ENCODE measurements at places on chromosomes 13 and 19.
A peak's percentile ranks its signal among the peaks of the same experiment; 100 is the strongest.

DNA sequence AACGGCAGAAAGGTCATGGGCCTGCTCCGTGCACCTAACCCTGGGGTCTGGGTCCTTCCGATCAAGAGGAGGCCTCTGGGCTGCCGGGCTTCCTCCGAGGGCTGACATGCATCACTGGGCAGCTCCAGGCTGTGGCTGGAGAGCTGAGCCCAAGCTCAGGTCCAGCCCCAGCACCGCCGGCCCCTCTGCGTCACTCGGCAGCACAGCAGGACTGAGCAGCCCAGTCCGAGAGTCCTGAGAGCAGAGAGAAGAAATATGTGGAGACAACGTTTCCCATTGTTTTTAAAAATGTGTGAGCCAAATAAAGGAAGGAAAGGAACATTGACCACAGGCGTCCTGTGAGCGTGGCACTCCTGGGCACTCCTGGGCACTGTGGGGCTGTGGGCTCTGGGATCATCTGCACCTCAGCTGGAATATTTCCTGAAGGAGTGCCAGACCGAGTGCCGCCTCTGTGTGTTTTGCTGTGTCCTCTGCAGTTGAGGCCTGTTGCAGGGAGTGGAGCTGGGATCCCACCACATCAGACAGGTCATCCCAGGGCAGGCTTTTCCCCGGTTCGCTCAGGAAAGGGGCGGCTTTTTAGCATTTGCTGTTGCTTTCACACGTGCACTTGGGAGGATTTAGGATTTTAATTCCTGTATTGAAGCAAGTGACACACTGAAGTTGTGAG, 37.8 kb upstream of the TFDP1 start:
- no peak for DNase-seq

DNA sequence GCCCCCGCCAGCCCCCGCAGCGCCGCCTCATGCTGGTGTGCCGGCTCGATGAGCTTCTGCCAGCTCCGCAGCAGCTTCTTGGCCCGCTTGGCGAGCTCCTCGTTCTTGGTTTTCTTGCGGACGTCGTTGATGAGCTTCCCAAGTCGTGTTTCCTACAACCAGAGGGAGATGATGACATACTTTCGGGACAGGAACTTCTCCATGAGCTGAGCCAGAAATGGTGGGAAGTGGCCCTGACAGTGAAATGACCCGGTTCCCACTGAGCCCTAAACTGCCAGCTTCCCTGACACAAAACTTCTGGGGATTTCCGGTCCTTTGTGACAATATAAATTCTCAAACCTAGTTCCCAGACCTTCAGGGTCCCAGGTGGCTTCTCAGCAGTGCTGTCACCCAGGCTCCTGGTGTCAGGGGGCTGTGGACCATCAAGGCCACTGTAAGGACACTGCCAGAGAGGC, 5.3 kb upstream of the SLC35E1 start:
- DNase-seq: no peak

DNA sequence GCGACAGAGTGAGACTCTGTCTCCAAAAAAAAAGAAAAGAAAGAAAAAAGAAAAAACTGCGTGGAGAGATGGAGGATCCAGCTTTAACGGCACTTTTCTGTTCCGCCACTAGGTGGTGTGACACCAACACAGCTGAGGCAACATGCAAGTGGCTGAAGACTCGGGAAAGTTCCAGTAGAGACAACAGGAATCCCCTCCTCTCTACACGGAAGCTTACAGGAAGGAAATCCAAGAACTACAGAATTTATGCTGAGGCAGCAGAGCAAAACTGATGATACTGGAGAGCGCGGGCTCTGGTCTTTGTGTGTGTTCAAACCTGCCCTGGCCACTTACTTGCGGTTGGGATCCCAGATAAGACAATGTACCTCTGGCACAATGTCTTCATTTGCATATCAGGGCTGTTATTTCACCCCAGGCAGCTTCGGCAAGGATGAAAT, 9.9 kb downstream of the RANBP3 start:
- DNase-seq: peak; percentile 62

GRCh38 chr19:41998246-41999020, 4.4 kb upstream of the ATP1A3 start:
- peak; percentile 79 for DNase-seq

DNA sequence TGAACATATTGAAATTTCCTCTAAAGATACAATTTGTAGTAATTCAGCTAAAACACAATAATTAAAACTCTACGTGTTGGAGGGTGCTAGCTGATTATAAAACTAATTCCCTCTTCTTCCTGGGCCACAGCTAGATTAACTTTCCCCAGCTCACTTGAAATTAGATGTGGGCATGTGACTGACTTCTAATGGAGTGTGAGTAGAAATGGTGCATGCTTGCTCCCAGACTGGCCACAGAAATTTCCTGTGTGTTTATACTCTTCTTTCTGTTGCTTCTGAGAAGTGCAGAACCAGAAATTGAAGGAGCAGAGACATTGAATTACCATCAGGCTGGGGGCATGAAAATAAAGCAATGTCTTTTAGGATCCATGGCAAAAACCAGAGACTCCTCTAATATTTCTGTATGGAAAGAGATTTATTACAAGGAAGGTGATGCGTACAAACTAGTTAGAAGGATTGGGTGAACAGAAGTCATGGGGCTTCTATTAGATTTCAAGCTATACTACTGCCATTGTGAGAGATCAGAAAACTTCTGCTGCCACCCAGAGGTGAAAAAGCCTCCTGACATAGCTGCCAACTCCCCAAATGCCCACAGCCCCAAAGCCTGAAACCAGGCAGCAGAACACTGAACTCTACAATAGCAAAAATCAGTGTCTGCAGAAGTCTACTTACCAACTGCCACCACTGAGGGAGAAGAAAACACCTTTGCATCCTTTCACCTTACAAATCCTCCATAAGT, 379.2 kb upstream of the MIR17HG start:
- DNase-seq: no peak

DNA sequence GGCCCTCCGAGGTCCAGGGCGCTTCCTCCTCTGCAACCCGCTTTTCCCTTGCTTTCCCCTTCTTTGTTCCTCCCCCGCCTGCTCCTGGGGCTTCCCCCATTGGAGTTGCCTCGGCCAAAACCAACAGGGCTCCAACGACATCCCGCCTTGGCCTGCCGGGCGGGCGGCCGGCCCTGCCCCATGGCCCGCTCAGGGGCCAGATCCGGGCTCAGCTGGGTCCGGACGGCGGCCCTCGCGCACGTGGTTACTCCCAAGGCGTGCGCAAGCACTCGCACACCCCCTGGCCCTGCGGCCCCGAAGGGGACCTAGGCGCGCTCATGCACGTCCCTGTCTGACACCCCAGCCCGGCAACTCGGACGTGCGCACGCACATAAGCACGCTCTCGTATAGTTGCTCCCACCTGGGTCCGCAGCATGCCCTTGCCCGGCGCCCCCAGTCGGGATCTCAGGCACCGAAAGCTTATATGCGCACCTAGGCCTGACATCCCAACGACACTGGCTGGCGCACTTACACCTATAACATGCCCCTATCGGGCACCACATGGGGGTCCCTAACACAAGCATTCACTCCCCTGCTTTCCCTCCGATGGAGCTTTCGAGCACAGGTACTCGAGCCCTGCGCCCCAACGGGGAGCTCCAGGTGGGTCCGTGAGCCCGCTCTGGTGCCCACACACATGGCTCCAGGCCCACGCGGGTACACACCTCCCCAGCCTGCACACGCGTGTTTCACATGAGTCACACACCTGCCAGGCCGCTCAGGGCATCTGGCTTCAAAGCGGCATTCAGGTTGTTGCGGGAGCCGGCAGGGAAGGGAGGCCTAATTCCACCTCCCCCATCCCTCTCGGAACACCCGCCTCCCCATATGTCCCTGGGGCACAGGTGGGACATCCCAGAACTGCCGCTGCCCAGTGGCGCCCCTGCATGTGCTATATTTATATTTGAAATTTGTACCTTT, 15.0 kb downstream of the NFIX start:
- no peak for DNase-seq

- DNase-seq: no peak
Observed at GRCh38 chr13:108409730-108410129, 140.2 kb downstream of the TNFSF13B start.

All from activated naive CD4-positive, alpha-beta T cell treated with anti-CD3 and anti-CD28 coated beads, Interleukin-2, amount 50 U/mL, for 72 hours (primary cell).